ENCODE measurements at places on chromosomes 12 and 14.

GRCh38 chr14:99026471-99026870, 245.5 kb downstream of the BCL11B start:
- no peak for DNase-seq

DNA sequence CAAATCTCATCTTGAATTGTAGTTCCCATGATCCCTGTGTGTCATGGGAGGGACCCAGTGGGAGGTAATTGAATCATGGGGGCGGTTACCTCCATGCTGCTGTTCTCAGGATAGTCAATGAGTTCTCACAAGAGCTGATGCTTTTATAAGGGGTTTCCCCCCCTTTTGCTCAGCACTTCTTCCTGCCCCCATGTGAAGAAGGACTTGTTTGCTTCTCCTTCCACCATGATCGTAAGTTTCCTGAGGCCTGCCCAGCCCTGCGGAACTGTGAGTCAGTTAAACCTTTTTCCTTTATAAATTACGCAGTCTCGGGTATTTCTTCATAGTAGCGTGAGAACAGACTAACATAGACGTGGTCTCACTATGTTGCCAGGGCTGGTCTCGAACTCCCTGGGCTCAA, 56.1 kb upstream of the EIF5 start:
- no peak for DNase-seq

- peak; percentile 11 for DNase-seq
Measured at GRCh38 chr14:23910101-23910875, 43.3 kb upstream of the DHRS4 start.

GRCh38 chr12:112126000-112126438, 659 bp downstream of the TRAFD1 start:
- DNase-seq = no peak

DNA sequence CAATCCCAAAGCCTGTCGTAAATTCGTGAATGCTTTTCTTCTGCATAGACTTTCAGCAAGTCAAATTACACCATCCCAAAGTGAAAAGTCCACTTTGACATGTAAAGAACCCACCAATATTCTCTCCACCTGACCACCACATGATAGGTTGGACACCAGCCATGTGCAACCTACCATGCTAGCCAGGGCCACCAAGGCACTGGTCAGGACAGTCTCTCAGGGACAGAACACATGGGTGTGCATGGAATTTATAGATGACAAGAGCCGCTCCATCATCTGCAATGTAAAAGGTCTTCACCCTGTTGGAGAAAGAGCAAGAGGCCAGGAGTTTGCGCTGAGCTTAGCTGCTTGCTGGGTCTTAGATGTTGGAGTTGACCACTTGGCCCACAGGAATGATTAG, 5.4 kb upstream of the KRT76 start:
- no peak for DNase-seq

GRCh38 chr12:107364875-107365518, 271.6 kb upstream of the CRY1 start:
- no peak for DNase-seq

DNA sequence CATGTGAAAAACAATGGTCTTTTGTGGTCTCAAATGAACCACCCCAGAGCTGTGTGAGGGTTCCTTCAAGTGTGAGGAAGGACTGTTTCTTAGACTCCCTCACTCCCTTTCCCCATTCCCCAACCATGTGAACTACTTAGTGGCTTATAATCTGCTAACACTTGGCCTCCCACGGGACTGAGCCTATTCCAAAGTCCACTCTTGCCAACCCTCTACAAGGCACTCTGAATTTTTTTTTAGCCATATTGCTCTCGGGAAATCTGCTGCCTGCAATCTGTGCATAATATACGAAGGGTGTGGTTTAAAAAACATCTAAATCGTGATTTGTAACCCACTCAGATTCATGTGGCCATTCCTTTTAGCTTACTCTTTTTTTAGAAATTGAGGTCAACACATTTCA, 2.6 kb downstream of the SVOP start:
- DNase-seq = no peak

- no peak for DNase-seq
Measured at GRCh38 chr12:122545855-122546254, 18.8 kb downstream of the KNTC1 start.

DNA sequence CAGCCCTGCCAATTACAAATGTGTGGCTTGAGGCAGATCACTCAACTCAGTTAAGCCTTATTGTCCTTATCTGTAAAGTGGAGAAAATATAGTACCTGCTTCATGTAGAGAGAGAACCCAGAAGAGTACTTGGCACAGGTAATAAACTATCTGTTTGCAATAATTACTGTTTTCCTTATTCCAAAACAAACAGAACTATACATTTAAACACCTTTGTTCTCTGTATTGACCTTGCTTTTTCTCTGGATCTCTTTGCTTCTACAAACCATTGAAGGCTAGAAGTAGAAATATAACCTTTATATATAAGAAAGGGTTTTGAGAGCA, 70.8 kb upstream of the SRSF5 start:
- no peak for DNase-seq

- DNase-seq = no peak
Measured at GRCh38 chr12:116771651-116772050, 33.5 kb downstream of the RNFT2 start.

- no peak for DNase-seq
Measured at GRCh38 chr14:68293404-68293803, 473.8 kb downstream of the RAD51B start.

GRCh38 chr14:73809391-73809790, 42.2 kb upstream of the PTGR2 start:
- no peak for DNase-seq

- DNase-seq = no peak
Measured at GRCh38 chr12:95131589-95132340, 58.3 kb upstream of the NR2C1 start.

GRCh38 chr14:50007123-50007903, 109.1 kb downstream of the VCPKMT start:
- DNase-seq = no peak

DNA sequence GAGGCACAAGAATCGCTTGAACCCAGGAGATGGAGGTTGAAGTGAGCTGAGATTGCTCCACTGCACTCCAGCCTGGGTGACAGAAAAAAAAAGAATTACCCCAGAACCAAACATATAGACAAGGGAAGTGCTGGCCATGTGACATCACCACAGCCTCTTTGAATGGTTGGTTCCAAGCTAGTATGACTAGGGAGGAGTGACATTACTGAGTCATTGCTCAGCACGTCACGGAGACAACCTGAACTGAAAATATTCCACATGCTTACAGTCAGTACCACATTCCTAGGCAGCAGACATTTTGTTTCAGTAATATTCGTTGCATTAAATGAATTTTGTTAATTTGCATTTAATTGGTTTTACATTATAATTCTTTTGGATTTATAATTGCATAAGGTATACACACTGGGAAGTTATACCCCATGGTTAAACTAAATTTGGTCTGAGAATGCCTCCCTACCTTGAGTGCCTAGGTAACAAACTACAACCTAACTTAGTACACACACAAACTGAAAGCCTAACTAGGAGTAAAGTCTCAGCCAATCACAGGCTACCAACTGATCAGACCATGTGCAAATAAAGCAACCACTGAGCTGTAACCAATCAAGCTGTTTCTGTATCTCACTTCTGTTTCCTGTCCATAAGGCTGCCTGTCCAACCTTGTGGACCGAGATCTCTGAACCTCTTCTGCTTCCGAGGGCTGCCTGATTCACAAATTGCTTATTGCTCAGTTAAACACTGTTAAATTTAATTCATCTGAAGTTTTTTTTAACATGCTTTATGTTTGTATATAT, 164.4 kb downstream of the CAND1 start:
- DNase-seq = no peak

- no peak for DNase-seq
Measured at GRCh38 chr12:82880442-82880901, 193.8 kb downstream of the TMTC2 start.

- DNase-seq = no peak
Measured at GRCh38 chr14:33958605-33959226, 7.8 kb upstream of the EGLN3 start.

GRCh38 chr14:59256331-59256730, 67.9 kb downstream of the DAAM1 start:
- no peak for DNase-seq

GRCh38 chr14:24274101-24274543, 2.7 kb upstream of the RABGGTA start:
- peak; percentile 34 for DNase-seq

- no peak for DNase-seq
Measured at GRCh38 chr12:56699020-56699661, 11.1 kb upstream of the PTGES3 start.

DNA sequence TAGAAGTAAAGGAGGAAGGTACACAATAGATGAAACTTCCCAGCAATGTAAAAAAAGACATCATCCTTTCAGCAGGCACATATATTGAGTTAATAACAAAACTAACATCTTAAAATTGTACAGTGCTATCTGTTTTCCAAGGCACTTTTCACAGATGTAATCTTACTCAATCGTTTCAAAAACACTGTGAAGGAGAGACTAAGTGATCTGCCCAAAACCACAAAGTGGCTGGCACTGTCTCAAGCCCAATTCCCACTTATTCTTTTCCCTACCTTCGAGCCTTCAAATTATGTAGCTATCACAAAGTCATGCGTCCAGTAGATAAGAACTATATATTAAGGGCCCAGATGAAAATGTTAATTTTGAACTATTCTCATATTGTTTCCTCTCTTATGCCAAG, 193.6 kb upstream of the RASSF8 start:
- DNase-seq = no peak

DNA sequence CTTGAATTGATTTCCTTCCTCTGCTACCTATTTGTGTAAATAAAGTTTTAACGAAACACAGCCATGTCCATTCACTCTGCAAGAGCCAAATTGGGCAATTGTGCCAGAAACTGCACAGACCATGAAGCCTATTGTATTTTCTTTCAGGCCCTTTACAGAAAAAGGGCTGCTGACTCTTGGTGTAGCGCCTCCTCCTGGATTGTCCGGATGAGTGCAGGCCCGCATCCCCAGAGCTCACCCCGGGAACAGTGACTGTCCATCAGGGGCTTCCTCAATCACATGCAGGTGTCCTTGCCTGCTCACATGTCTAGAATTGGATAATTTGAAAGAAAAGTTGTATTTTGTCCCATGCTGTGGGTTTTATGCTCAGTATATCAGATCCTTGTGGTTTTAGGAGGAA, 1282.2 kb downstream of the AACS start:
- no peak for DNase-seq

- no peak for DNase-seq
Measured at GRCh38 chr14:99896361-99896760, 103.1 kb downstream of the EML1 start.

GRCh38 chr12:77648716-77649115, 182.0 kb upstream of the NAV3 start:
- DNase-seq = no peak

DNA sequence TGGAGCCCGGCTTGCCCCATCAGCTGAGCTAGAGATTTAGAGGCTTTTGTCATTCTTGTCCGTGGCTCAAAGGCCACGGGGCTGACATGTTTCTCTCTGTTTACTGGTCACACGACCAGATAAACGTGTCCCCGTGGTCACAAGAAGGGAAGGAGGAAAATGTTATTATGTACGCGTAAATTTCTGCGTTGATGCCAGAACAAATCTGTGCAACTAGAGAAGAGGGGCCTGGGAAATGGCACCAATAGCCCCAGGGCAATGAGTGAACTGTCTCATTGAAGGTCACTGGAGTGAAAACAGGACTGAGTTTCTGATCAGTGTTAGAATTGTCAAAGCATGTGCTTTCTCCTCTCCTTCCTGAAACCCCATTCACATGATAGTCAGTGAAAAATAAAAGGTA, 25.3 kb downstream of the OAS2 start:
- DNase-seq = no peak

GRCh38 chr14:90578283-90578985, 181.6 kb downstream of the CALM1 start:
- DNase-seq = no peak

DNA sequence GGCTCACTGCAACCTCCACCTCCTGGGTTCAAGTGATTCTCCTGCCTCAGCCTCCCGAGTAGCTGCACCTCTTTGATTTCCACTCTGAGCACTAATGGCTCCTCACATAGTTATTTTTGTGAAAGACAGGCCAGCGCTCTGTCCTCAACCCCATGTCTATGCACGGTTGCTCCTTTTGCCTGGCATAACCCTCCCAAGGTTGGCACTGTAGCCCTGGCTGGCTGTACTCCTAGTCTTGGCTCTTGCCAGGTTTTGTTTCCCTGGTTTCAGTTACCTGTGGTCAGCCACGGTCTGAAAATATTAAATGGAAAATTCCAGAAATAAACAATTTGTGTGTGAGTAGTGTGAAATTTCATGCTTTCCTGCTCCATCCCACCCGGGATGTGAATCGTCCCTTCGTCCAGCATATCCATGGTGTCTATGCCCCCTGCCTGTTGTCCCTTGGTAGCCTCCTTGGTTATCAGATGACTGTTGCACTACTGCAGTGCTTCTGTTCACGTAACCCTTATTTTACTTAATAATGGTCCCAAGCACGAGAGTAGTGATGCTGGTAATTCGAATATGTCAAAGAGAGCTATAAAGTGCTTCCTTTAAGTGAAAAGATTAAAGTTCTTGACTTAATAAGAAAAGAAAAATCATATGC, 12.3 kb upstream of the DCD start:
- no peak for DNase-seq

- no peak for DNase-seq
Measured at GRCh38 chr14:35829449-35829848, 3.3 kb downstream of the BRMS1L start.

GRCh38 chr12:5758347-5758746, 186.7 kb downstream of the ANO2 start:
- no peak for DNase-seq

DNA sequence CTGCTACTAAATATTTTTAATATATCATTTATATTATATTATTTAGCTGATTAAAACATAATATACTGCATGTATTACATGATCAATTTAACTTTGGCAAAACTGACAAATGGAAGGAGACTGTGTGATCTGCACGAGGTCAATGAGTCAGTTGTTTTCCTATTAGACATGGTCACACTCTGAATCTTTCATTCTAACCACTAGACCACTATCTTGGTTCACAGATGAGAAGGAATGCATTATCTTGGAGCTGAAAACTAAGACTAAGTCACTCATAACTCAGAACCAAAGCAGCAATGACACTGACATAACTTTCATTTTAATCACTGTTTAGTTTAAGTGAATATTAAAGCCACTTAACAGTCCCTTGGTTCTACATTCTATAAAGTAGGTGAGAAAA, 37.4 kb downstream of the GNPTAB start:
- DNase-seq = no peak

DNA sequence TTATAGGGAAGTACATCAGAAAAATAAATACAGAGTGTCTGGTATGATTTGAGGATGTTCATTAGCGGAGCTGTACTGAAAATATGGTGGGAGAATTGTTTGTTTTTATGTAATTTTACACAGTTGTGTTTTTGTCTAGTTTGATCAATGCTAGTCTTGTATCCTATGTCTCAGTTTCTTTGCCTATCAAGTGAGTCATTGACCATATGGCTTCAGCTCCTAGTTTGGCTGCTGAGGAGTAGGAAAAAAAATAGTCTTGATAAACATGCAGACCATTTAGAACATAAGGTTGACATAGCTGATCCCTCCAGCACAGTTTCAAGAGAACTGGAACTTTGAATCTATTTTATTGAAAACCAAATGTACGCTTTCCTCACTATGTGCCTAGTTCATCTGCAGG, 1292.1 kb upstream of the FLRT2 start:
- DNase-seq = no peak
